ENCODE measurements at places on chromosomes 1 and 21.

DNA sequence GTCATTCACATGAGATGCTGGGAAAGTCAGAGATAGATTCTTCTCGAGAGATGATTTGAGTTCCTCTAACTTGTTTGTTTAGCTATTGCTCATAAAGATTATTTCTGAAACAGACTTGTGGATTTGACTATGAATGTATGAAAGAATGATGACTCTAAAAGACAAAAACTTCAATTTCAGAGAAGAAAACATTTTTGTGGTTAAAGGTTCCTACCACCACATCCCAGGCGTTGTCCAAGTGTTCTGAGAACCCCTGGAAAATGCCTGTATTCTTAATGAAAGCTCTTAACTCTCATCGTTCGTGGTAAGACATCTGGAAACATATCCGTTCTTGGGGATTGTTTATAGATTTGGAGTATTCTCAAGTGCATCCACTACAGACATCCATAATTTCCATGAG is 228.7 kb downstream of the BARHL2 start:
- DNase-seq: no peak

DNA sequence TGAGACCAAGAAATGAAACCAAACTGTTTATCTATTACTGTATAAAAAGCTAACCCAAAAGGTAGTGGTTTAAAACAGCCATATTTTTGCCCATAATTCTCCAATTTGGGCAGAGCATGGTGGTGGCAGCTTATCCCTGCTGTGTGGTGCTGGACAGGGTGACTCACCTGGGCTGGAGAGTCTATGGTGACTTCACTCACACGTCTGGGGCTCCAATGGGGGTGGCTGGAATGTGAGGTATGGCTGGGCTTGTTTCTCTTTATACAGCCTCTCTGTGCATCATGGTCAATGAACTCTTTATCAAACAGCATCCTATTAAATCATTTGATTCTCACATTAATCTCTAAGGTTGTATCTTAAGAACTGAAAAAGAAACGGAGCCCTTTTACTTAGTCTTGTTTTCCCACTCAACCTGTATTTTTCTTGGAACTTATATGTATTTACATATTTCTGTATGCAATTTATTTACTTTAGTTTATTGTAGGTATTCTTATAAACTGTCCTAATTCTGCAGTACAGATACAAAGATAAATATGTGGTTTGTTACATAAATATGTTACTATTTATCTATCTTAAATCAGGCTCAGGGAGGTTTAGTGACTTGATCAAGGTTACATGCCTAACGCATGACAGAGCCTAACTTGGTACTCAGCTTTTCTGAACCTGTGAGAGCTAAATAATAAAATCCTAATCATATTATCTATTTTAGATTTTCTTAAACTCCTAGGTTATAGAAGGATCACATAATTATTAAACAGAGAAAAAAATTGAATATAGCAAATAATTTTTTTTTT is 37.5 kb upstream of the WLS start:
- no peak for DNase-seq

DNA sequence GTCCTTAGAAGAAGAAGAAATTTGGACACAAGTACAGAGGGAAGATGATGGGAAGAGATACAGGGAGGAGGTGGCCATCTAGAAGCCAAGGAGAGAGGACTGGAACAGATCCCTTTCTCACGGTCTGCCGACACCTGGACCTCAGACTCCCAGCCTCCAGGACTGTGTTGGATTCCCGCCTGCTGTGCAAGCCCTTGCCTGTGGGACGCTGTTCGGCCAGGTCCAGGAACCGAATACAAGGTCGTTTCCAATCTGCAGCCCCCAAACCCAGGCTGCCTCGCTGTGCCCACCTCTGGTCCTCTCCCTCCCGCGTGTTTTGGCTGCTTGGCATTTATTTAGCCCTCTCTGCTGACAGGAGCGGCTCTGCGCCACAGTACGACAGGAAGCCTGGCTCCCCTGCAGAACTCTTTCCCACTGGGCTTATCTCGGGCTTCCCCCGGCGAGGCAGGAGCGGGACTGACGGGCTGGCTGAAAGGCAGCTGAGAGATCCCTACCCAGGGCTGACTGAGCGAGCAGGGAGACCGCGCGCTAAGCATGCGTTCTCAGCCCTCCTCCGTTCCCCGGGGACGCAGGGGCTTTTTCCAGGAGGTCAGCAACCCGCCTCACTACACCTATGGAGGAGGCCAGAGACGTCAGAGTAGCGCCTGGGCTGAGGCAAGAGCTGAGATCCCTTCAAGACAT is 238.4 kb downstream of the TNR start:
- DNase-seq: no peak

- DNase-seq: no peak
Measured at GRCh38 chr1:108208724-108209446, 8.7 kb upstream of the SLC25A24 start.

- DNase-seq: no peak
Measured at GRCh38 chr1:177239792-177240191, 69.0 kb downstream of the BRINP2 start.

DNA sequence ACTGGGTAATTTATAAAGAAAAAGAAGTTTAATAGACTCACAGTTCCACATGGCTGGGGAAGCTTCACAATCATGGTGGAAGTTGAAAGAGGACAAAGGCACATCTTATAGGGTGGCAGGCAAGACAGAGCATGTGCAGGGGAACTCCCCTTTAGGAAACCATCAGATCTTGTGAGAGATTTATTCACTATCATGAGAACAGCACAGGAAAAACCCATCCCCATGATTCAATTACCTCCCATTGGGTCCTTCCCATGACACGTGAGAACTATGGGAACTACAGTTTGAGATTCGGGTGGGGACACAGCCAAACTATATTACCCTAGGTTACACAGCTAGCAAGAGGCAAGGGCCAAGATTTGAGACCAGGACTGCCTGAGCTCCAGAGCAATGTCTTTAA is 30.4 kb upstream of the SOX13 start:
- no peak for DNase-seq

DNA sequence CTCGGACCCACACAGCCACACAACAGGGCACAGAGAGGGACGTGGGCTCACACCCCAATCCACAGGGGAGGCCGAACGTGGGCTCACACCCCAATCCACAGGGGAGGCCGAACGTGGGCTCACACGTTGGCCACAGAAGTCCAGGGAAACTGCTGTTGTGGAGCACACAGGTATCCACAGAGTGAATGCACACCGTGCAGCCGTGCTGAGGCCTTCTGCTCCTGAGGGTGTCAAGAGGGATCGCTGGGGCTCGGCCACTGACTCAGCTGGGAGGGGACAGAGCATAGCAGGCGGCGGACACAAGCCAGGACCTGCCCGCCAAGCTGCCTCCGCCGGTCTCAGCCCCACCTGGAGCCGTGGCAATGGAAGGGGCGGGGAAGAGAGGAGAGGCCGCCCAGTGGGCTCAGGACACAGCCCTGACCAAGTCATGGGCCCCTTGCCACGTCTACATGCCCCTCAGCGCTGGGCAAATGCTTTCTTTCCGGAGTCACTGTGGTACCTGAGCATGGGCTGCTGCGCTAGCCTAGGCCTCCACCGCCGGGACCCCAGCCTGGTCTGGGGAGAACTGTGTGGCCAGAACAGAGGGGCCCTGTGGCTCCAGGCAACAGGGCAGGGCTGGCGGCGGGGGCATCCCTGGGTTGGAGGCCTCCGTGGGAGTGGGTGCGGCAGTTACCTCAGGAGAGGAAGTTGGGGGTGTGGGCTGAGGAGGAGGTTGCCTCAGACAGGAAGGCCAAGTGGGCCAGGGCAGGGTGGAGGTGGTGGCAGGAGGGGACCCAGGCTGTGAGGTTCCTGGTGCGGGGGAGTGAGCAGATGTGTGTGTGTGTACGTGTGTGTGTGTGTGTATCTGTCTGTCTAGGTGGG is 1.2 kb downstream of the SYTL1 start:
- DNase-seq: no peak

GRCh38 chr21:45011911-45012661 is 62.3 kb upstream of the ADARB1 start:
- DNase-seq: no peak

DNA sequence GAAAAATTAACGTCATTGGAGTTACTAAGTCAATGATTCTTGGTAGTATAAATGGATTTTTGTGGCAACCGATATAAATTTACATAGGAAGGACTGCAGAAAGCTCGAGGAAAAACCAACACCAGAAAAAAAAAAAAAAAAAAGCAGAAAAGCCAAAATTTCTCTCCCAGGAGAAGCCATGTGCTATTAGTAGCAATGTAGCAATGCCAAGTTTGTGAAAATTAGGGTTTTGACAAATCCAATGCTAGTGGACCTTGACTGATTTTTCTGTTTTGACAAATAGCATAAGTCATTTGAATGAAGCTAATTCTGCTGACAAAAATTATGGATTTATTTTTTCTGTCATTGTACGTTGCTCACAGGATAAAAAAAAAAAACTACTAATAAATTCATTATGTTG is 1561.9 kb downstream of the MRPL39 start:
- DNase-seq: no peak

DNA sequence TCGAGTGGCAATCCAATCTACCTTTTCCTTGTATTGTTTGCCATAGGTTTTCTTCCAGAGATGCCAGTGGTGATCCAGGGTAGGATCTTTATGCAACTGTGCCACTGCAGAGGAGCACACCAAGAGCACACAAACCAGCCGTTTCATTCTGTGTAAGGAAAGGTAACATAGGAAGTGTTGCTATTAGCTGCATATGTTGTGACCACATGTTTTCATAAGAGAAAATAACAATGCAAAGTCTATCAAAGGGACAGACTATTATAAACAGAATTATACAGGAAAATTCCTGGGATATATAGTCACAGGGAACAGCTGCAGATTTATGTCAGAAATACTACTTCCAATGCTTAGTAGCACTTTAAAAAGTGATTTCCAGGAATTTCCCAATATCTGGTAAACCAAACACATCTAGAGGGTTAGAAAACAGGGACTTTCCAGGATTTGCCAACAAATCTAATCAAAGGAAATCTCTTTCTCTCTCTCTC is 919 bp downstream of the CTSS start:
- no peak for DNase-seq

DNA sequence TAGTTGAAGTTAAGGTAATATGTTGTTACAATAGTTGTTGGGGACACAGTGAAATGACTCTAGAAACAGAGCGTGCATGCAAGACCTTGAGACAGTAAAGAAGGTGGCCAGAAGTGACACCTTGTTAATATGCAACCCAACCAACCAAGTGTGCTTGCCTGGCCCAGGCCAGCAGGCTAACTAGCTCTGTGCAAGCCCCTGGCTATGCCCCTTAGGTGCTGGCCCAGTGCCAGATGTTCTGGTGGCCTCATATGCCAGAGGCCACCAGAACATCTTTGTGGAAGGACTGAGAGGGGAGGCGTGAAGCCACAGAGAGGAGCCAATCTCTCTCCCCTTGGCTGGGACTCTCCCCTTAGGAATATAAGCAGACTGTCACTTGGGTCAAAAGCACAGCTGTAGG is 111.2 kb upstream of the JUN start:
- DNase-seq: no peak

DNA sequence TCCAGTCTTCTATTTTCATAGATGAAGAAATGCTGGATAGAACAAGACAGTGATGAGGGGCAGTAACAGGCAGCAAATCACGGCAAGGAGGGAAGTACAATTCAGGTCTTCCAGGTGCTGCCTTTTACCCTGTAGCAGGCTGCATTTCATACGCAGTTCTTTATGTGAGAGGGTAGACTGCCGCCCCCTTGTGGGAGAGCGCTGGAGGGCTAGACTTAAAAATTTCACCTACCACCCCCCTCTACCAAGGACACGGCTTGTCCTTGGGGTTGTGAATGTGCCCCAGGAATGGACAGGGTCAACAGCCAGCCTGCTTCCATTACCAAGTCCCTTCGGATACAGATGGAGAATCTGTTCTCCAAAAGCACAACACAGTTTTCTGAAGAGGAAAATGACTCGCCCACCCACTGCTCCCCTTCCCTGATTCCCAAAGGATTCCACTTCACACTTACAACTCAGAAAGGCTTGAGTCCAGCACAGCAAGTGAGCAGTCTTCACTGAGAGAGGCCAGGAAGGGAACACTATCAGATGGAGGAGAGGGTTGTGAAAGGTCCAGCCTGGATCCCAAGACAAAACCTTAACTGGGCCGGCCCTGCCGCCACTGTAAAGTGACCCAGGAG is 7.4 kb downstream of the WDR77 start:
- DNase-seq: peak; percentile 40
